AG09319 (cell line): ENCODE measurements at places on chromosomes 5 and 9.

DNA sequence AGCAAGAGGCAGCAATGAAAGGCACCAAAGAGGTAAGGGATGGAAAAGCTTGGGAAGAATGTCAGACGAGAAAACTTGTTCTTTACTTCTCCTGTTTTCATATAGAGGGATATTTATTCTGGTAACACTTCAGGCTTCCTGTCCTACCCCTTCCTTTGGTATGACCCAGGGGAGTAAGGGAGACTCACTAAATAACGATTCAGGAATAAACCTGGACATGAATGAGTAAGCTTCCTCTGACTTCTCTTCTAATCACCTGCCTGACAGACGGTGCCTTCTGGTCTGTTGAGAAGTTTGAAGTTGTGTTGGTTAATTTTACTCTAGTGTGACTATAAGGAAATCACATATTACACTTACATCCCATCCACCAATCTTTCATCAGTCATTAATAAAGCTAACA lies 461.2 kb downstream of the CDH12 start:
- DNase-seq: no peak

DNA sequence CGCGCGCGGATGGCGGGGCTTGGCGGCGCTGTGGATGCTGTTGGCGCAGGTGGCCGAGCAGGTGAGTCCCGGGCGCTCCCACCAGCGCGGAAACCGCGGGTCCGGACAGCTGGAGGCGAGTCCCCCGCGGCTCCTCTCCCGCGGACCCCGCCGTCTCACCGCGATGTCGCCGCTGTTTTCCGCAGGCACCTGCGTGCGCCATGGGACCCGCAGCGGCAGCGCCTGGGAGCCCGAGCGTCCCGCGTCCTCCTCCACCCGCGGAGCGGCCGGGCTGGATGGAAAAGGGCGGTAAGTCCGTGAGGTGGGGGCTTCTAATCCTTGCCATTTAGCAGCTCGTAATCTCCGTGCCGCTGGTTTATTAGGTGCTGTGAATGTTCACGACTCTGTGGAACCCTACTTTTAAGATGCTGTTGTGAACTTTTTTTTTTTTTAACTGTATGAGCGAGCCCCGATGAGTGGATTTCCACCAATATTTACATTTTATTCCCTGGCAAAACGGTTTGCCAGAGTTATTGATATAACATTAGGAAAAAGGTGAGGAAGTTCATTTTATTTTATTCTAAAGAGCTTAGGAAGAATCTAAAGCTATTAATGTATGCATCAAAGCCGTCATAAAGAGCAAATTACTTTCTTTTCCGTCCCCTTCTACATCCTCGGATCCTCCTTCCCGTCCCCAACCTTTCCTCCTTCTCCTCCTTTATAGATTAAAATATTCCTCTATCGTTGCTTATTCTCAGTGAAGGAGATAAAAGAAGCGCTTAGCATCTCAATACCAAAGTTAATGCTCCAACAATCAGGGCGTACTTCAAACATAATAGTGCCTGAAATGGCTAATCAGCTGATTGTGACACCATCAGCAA lies 579 bp downstream of the ADAMTS16 start:
- DNase-seq: no peak

DNA sequence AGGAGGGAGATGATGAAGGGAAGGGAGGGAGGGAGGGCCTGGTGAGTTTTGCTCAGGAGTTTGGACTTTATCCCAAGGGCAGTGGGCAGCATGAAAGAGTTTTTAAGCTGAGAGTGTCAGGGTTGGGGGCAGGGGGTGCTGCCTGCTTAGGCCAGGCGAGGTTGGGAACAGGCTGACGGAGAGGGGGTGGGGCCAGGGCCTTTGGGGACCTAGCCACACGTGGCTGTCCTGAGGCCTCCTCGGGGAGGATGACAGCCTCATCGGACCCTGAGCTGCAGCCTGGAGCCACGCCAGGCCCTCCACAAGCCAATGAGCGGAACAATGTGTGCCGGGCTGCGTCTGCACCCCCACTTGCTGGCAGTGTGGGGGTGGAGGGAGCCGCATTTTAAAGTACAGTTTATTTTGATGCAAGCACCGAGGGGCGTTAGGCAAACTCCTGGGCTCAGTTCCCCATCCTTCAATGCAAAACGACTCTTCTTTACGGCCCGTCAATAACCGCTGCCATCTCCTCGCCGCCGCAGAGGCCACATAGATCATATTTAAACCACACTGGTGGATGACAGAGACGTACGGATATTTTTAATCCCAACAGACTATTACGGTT lies 5.3 kb upstream of the RXRA start:
- DNase-seq: no peak

DNA sequence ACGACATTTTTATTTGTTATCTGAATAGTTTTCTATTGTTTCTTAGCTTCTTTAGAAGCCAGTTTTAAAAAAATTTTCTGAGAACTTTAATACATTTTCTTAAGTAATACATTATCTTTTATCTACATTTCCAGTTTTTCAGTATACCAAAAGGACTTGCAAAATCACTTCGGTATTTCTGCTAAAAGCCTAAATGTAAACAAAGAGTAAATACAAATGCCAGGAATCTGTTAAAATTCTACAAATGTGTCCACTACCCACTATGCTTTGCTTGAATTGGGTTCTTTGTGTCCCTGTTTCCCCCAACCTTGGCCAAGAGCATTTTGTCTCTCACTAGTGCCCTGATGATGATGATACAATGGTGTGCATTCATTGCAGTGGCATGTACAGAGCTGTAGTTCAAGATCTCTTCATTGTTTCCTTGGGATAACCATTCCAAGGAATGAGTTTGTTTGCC lies 611.2 kb downstream of the NR2F1-AS1 start:
- no peak for DNase-seq

GRCh38 chr9:125745018-125745417 lies 2.2 kb upstream of the PBX3 start:
- no peak for DNase-seq

DNA sequence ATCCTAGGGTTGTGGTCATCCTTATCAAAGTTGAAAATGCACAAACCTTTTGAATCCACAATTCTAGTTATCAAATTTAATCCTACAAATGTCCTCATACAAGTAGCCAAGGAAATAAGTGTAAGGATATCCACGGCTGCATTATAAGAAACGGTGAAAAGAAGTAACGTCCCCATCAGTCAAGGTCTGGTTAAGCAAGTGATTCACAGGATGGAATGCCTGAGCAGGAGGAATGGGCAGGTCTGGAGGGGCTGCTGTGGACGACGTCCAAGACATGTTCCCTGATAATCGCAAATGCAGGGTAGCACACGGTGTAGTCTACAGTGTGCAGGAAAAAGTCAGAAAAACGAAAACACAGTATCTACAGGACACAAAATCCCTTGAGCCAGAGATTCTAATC lies 118.6 kb downstream of the ADAMTS2 start:
- no peak for DNase-seq

- DNase-seq: no peak
These were observed 7.2 kb upstream of the POU4F3 start for GRCh38 chr5:146331423-146331822.

GRCh38 chr5:33346534-33346933 lies 94.2 kb upstream of the TARS1 start:
- DNase-seq: no peak

DNA sequence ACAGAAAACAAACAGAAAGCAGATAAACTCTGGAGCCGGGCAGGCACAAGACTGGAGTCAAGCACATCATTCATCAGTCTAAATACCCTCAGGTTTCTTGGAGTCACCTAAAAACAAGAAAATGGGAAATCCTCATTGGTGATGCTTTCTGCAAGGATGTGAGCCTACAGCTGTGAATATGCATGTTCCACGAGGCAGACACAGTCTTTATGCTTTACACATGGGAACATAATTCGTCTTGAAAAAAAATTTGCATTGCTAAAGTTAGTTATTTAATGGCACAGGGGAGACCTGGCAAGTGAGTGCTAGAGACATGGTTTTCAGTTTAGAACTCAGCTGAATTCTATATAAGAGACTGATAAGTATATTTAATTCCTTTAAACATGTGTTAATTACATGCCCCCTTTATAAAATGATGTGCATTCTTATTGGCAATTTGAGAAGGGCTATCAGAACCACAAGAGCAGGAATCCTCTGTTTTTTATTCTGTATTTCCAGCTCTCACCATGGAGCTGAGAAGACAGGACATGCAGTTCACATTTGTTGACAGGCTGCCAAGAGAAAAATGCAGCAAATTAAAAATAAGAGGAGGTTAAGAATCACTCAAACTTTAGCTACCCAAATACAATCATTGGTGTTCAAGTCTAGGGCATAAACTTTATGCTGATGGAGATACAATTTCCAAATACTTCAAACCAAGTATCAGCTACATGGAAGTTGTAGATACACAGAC lies 438.0 kb upstream of the MPDZ start:
- DNase-seq: no peak

- no peak for DNase-seq
These were observed 2216.6 kb upstream of the WWC1 start for GRCh38 chr5:166074582-166075481.

- DNase-seq: no peak
These were observed 56.4 kb downstream of the IPPK start for GRCh38 chr9:92613268-92614122.

DNA sequence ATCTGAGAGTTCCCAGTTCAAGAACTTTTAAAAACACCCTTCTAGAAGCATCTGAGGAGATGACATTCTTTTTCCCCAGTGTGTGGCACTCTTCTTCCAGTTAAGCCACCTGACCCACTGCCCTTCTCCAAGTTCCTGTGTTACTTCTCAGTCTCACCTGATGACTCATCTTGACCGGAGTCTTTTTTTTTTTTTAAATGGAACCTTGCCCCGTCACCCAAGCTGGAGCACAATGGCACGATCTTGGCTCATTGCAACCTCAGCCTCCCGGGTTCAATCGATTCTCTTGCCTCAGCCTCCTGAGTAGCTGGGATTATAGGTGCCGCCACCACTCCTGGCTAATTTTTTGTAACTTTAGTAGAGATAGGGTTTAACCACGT lies 224.1 kb upstream of the DAB2 start:
- no peak for DNase-seq

- DNase-seq: no peak
These were observed 26.4 kb upstream of the CTNNA1 start for GRCh38 chr5:138726848-138727247.

DNA sequence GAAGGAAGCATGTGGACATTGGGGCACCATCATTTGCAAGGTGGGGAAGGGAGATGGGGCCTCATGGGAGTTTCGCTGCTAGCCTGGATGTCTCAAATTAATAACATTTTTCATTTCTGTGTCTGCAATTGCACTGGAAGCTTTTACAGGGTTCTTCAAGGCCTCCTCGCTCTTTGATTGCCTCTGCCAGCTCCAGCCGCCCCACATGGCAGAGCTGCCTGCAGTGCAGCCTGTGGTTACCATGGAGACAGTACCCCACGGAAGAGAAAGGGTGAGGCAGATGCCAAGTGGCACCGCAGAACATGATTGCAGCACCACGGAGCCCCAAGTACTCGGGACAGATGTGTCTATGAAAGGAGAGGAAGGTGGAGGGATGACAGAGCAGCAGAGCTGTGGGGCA lies 25.4 kb downstream of the CTNND2 start:
- DNase-seq: no peak

DNA sequence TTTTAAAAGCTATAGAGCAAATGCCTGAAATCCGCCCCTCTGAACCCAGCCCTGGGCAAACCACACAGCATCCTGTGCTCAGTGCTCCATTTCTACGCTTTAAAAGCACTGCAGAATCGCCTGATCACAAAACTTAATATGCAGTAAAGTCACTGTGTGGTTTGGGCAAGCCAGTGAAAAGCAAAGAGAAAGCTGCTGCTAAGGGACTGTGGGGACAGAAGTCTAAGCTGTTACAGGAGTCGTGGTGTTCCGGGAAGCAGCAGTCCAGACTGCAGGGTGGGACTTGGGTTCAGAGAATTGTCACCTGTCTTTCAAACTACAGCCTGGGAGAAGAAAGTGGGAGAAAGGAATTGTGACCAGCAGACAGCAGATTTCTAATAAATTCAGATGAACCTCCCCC lies 8.2 kb downstream of the RAPGEF1 start:
- DNase-seq: no peak

DNA sequence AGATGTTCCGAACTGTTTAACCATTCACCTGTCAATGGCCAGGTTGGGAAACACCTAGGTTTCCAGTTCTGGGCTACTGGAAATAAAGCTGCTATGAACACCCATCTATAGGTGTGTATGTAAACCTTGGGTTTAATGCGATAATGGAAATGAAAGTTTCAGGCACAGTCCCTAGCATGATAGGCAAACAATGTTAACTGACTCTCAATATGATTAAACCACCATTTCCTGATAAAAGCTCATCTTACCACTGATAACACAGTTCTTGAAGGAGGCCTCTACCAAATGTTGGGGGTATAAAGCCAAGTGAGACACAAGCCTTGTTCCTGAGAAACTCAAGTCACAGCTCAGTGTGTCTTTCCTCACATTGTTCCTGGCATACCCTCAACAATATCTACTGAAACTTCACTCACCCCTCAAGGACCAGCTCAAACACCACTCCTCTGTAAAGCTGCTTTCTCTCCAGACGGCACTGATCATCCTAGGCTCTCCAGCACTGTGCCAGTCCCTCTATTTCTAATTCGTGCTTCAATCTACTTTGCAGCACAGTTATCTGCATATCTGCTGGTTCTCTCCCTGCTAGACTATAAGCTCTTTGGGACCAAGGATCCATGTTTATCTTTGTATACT lies 15.8 kb downstream of the RAB14 start:
- DNase-seq: no peak

- DNase-seq: no peak
These were observed 771.7 kb upstream of the CTNND2 start for GRCh38 chr5:12675959-12676358.
